Central memory CD4-positive, alpha-beta T cell (primary cell): ENCODE measurements at places on chromosomes 3 and 15.

DNA sequence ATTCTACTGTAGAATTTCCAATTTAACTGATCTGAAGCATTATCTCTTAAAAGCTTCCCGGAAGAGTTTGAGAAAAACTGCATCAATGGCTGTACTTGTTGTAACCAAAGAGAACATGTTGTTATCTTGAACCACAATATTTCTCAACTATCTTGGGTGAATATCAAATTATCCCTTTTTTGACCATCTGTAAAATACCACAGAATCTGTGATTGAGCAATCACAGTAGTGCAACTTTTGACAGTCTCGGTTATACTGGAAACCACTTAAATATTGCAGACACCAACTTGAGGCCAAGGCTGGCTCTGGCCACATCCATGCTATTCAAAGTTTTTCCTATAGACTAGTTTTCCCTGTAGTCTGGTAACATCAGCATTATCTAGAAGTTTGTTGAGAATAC lies 842.8 kb upstream of the EPHA6 start:
- no peak for DNase-seq

DNA sequence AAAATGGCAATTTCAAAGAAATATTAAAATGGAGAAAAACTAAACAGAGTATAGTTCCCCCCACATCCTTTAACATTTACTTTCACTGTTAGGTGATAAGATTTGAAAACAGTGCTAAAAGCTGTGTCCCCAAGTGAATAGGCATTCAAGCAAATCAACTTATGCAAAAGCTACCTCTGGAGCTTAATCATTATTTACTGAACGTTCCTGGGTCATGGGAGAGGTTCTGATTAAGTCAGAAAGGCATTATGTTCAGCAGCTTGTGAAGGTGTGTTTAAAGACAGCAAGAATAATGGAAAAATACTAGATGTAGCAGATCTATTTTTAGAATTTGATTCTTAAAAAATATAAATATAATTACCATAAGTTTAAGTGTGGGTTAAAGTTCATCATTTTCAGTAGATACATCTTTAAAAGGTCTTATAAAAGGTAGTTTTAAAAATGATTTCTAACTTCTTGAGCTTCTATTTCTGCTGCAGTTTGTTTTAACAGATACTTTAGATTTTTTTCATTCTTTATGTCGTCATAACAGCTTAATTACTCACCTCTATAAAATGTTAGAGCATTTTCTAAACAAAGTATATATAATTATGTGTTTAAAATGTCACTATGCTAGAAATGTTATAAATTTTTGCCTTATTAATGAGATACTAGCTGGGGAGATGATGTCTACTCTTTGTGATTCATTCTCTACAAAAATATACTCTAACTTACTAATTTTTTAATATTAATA lies 127.9 kb downstream of the MITF start:
- DNase-seq = no peak

GRCh38 chr3:45712434-45713110 lies 23.4 kb downstream of the SACM1L start:
- no peak for DNase-seq

DNA sequence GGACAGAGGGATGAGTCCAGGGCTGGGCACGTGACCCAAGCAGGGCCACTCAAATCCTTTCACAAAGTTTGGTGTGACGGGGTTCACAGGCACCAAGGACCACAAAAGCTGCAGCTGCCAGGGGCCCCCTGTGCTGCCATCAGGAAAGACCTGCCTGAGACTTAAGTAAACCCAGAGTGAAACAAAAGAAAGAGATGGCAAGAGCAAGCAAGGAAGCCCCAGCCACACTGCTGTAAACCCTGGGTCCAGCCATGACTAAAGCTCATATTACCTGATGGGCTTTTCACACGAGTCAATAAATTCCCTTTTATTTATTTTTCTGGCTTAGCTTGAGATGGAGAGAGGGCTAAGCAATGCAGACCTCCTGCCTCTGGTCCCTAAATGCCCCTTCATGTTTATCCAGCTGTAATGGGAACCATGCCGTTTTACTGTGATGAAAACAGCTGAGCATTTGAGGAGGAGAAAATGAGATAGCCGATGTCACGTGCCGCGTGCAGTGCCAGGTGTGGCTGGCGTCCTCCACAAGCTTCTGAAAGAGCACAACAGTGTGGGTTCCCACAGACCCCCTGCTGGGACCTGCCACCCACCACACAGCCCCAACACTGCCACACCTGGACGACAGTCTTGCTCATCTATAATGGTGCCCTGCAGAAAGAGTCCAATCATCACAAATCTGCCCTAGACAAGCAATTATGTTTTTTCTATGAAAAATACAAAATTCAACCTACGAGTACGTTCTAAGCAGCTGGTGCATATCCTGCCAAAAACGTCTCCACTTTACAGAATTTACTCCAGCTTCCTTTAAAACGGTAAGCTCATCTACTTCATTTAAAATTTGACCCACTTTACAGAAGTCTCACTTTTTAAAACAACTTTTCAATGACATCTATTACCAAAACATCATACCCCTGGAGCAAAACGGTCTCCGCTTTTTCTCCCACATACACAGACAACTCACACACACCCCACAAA lies 34.2 kb downstream of the ADAMTS17 start:
- DNase-seq = no peak

DNA sequence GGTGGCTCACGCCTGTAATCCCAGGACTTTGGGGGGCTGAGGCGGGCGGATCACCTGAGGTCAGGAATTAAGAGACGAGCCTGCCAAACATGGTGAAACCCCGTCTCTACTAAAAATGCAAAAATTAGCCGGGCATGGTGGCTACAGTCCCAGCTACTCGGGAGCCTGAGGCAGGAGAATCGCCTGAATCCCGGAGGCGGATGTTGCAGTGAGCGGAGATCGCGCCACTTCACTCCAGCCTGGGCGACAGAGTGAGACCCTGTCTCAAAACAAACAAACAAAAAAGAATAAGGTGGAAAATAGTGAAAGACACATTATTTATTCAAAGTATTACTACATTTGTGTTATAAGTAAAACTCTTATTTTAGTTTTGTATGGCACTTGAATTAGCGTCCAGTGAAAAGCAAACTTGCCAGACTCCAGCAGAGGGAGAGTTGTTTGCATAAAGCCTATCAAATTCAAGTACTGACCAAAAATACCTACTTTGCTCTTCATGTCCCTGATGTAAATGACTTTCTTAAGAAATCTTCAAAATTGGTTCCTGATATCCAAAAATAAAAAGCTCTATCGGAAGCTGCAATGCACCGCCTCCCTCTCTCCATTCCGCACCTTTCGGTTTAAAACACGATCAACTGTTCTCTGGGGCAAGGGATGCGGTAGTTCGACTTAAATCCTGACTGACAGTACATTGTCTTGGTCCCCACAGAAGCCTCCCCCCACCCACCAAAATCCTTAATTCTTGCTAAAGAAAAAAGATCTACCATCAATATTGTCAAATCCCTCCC lies 1.2 kb downstream of the TRPM7 start:
- DNase-seq = no peak

DNA sequence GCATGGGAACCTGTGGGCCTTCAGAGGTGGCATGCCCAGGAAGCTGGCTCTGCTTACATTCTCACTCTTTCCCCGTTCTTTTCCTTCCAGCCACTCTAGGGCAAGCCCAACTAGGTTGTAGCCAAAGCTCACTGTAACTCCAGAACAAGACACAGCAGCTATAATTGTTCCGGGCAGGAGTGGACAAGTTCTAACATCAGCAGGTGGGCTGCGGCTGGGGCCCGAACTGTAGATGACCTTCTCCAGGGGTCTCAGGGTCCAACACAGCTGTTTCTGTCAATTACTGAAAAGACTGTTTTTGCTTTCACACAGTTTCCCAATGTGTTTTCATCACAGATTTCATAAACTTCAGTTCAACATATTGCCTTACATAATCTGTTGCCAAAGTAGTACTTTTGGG lies 11.5 kb downstream of the RASGRP1 start:
- DNase-seq = no peak

- DNase-seq = no peak
Measured at GRCh38 chr15:67039384-67040075, 25.9 kb upstream of the SMAD3 start.

- no peak for DNase-seq
Measured at GRCh38 chr15:84823282-84823878, 6.2 kb downstream of the ALPK3 start.

- DNase-seq = no peak
Measured at GRCh38 chr15:100230784-100231183, 111.0 kb downstream of the ADAMTS17 start.

DNA sequence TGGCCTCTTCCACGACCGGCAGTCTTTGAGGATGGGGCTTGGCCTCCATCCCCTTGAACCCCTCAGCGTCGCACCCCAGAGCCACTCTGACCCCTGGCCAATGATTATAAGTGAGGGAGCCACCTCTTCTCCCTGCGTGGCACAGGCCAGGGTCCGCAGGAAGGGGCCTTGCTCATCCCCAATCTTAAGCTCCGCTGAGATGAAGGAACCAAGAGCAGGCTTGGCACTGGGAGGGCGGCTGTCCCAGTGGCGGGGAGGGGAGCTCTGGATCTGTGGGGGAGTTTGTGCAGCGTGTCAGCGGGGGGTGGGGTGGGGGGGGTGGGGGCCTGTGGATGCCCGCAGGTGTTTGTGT lies 13.8 kb upstream of the ADPGK start:
- no peak for DNase-seq

DNA sequence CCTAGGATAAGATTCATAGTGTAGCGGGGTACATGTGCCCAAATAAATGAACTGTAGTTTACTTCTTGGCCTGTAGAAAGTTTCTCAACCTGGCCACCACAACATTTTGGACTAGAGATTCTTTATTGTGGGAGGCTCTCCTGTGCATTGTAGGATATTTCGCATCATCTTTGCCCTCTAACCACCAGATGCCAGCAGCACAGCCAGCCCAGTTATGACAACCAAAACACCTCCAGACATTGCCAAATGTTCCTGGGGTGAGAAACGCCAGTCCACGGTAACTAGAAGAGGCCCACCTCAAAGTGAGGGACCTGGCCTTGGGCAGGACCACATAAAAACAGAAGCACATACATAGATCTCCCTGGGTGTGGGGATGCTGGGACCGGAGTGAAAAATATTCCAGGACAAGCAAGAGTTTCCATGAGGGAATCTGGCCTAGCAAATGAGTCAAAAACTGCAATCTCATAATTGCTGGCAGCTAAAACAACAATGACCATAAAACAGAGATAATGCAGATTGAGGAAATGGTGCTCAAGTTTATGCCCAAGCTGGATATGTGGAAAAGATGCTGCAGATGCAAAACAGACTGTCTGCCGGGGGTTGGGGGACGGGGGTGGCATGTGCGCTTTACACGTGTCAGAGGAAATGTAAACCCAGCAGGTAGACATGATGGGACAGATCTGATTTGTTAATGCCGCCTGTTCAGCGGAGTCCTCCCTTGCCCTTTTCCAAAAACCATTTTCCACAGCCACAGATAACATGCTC lies 39.7 kb downstream of the ARHGEF3 start:
- no peak for DNase-seq

DNA sequence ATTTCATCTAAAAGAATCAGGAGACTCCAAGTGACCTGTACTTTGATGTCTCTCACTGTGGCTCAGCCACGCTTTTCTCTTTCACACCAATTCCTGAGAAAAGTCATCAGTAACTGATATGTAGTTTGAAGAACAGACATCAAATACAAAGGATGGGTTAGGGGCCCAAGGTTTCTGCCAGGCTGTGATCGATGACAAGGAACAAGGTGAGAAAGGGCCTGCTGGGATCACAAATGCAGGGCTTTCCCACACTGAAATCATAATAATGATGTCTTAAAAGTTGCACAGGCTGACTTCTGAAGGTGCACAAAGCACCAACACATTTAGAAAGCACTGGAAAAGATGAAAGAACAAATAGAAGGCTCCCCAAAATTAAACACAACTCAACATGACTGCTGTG lies 396.9 kb downstream of the MAGI1 start:
- DNase-seq = no peak

- DNase-seq = no peak
Measured at GRCh38 chr3:44955917-44956316, 20.1 kb downstream of the ZDHHC3 start.

DNA sequence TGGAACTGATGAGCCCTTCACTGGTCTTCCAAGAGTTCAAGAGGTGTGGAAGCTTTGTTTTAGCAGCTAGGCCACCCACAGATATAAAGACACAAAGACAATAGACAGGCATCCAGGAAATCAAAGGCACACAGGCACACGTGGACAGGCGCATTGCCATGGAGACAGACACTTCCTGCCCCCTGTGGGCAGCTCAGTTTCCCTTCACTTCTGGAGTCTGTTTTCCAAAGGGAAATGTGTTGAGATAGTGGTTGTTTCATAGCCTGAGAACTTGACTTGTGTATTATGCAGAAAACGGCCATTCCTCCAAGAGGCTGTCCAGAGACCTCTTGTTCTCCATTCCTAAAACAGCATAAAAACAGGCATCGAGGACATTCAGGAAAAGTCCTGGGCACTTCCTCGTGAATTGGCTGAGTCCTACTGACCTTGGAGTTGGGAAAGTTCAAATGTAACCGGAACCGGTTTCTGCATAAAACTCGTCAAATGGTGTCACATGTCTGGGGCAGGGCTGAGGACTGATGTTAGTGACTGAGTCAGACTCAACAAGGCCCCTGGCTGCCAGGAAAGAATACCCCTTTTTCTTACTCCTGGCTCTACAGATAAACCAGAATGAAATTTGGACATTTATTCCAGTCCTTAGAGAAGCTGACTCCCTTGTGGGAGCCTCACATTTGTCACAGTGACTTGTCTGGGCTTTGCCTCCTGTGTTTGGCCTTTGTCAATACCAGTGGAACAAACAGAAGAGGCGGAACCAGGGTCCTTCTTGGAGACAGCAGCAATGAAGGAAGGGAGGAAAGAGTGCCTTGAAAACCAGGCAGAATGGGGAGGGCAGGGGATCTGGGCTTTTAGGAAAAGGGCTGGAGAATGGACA lies 1.3 kb downstream of the ALPK3 start:
- DNase-seq = no peak

GRCh38 chr15:90711842-90712241 lies 5.3 kb upstream of the BLM start:
- no peak for DNase-seq

DNA sequence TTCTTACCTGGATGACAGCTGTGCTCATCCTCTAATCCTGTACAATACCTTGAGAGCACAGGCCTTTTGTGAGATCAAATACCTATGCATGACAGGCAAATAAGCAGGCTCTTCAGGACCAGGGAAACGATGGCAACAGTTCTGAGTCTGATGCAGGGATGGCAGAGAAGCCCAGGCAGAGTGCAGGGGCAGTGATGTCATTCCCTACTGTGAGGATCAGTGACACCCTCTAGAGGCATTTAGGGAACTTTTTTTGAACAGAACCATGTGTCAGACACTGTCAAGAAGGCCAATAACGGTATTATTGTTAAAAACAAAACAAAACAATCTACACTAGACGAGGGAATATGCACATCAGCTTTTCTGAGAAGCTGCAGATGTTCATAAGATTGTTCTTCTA lies 314.8 kb upstream of the CTDSPL start:
- DNase-seq = no peak
